SK-N-SH (cell line): ENCODE measurements at places on chromosomes 7 and 10.

- DNase-seq, result no peak
- no peaks in the 10 kb centered on the region for H3K36me3 ChIP-seq
- H3K4me1 ChIP-seq, result no peaks in the 10 kb centered on the region
- H3K4me3 ChIP-seq, result no peak overlapping the region
- no peak overlapping the region for H3K27ac ChIP-seq
These were observed 58.5 kb downstream of the TMEM130 start for GRCh38 chr7:98811299-98811698.

DNA sequence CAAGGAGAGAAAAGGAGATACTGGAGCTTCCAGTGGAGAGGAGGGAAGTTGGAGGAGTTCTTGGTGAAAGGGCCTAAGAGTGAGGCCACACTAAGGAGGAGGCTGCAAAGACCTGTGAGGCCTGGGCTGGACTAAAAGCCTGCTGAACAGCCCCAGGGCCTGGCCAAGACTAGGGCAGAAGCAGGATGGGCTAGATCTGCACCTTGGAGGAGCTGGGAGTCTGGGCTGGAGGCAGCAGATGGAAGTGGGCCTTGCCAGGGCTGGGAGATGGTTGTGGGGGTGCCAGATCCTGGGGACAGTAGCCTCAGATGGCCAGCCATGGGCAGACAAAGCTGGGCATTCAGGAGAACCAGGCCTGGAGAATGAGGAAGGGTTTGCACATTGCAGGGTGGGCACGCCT is 6.5 kb upstream of the PURB start:
- no peaks in the 10 kb centered on the region for H3K27me3 ChIP-seq
- no peak for DNase-seq
- no peak overlapping the region for H3K4me3 ChIP-seq
- no peaks in the 10 kb centered on the region for H3K4me1 ChIP-seq

GRCh38 chr10:37754538-37755323 is 102.7 kb downstream of the ZNF248 start:
- H3K4me3 ChIP-seq, result no peak overlapping the region
- H3K27ac ChIP-seq, result no peak overlapping the region
- H3K4me1 ChIP-seq, result no peaks in the 10 kb centered on the region
- H3K36me3 ChIP-seq, result no peaks in the 10 kb centered on the region
- H3K27me3 ChIP-seq, result no peaks in the 10 kb centered on the region
- DNase-seq, result peak; percentile 32

DNA sequence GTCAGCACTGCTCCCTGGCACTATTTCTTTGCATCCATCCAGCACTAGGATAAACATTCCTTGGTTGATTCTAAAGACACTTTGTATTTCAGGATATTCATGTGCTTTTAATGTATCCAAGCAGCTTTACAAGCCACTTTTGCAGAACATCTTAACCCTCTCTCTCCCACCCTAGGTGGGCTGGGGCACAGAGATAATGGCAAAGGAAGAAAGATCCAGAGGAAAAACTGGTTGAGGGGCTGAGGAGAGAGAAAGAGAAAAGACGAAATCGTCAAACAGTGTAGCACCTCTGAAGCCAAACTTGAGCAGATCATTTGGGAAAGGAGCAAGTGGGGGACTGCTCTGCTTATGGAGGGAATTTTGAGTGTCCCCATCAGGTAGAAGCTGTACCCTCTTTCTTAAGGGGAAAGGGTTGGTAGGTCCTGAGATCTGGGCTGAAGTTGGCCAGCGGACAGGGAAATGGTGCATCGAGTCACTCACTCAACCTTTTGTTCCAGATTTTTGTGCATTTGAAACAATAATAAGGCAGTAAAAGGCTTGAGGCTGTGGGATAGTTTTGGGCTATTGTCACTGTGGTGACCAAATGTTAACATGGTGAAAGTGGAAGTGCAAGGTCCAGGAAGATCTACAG is 4.2 kb upstream of the HOXA13 start:
- peaks cover 93% of the 10 kb centered on the region for H3K27me3 ChIP-seq
- H3K36me3 ChIP-seq, result no peaks in the 10 kb centered on the region
- no peaks in the 10 kb centered on the region for H3K4me1 ChIP-seq

GRCh38 chr10:37379991-37380390 is 254.6 kb downstream of the ANKRD30A start:
- H3K27ac ChIP-seq, result no peak overlapping the region
- no peak for DNase-seq
- H3K36me3 ChIP-seq, result no peaks in the 10 kb centered on the region
- no peaks in the 10 kb centered on the region for H3K4me1 ChIP-seq
- H3K4me3 ChIP-seq, result no peak overlapping the region
